ENCODE measurements at places on chromosomes 3 and 15.
A peak's percentile ranks its signal among the peaks of the same experiment; 100 is the strongest.

DNA sequence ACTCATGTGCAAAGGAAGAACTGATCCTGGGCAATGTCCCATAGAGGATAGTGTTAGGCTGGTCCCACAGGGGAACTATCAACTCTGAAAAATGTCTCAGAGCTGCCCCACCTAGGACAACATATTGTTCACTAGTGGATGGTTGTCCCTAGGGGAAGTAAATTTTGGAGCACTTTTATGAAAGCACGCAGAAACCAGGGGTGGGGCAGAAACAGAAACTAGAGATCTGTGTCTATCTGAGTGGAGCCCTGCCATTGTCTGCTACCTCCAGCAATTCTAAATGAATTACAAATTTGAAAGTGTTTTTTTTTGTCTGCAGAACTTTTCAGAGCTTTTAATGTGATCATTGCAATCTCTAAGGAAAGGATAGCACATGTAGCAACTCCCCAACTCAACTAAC is 357.1 kb upstream of the PROK2 start:
- no peak overlapping the region for H3K27ac ChIP-seq
- no peak overlapping the region for H3K4me3 ChIP-seq
- no peaks in the 10 kb centered on the region for H3K27me3 ChIP-seq
- H3K4me1 ChIP-seq = no peaks in the 10 kb centered on the region

GRCh38 chr3:48469046-48469915 is 22.7 kb downstream of the ATRIP start:
- H3K36me3 ChIP-seq = peaks cover 41% of the 10 kb centered on the region
- H3K27me3 ChIP-seq = no peaks in the 10 kb centered on the region
- H3K4me3 ChIP-seq = no peak overlapping the region
- no peak for DNase-seq
- peaks cover 21% of the 10 kb centered on the region for H3K4me1 ChIP-seq
- no peak overlapping the region for H3K27ac ChIP-seq

DNA sequence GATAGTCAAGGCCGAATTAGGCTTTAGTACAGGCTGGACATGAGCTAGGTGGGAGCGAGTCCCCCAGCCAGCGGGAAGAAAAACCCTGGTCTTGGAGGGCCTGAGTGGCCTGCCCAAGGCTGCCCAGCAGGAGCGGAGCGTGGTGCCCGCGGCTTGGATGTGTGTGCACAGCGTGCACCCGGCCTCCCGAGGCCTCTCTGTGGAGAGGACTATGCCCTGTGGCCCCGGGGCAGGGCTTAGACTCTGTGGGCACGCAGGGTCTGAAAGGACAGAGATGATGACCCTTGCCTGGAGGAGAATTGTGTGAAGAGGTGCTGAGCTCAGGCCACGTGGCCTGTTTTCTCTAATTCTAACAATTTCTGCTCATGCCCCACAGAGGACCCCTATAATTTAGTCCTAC is 124.6 kb upstream of the IQSEC1 start:
- DNase-seq = no peak
- H3K36me3 ChIP-seq = no peaks in the 10 kb centered on the region
- peaks cover 13% of the 10 kb centered on the region for H3K4me1 ChIP-seq
- H3K4me3 ChIP-seq = no peak overlapping the region
- H3K27me3 ChIP-seq = no peaks in the 10 kb centered on the region

- H3K27ac ChIP-seq = no peak overlapping the region
- H3K4me3 ChIP-seq = no peak overlapping the region
- no peaks in the 10 kb centered on the region for H3K27me3 ChIP-seq
- no peaks in the 10 kb centered on the region for H3K36me3 ChIP-seq
- DNase-seq = no peak
Observed at GRCh38 chr3:41307065-41307464, 107.8 kb downstream of the CTNNB1 start.

- H3K27me3 ChIP-seq = no peaks in the 10 kb centered on the region
- H3K36me3 ChIP-seq = peaks cover 94% of the 10 kb centered on the region
- no peak overlapping the region for H3K4me3 ChIP-seq
- peak overlapping the region; percentile 97 for H3K27ac ChIP-seq
Observed at GRCh38 chr3:134364061-134364935, 9.9 kb downstream of the AMOTL2 start.

GRCh38 chr15:65829130-65829764 is 37.2 kb upstream of the DENND4A start:
- H3K4me1 ChIP-seq = no peaks in the 10 kb centered on the region
- no peak overlapping the region for H3K27ac ChIP-seq
- DNase-seq = peak; percentile 88
- no peaks in the 10 kb centered on the region for H3K36me3 ChIP-seq
- H3K27me3 ChIP-seq = no peaks in the 10 kb centered on the region

DNA sequence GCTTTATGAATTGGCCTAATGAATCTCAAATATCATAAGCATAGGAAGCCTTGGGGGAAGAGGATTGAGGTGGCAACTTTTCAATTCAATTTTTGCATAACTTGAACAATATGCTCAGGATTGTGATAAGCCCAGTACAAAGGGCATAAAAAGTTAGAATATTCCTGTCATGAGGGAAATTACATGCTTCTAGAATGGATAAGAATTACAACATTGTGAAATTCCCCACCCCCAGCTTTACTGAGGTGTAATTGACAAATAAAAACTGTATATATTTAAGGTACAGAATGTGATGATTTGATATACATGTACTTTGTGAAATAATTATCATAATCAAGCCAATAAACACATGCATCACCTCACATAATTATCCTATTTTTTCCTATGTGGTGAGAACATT is 132.6 kb upstream of the TNIK start:
- H3K27me3 ChIP-seq = no peaks in the 10 kb centered on the region
- no peaks in the 10 kb centered on the region for H3K36me3 ChIP-seq
- DNase-seq = no peak
- H3K4me3 ChIP-seq = no peak overlapping the region
- no peak overlapping the region for H3K27ac ChIP-seq

GRCh38 chr3:16447135-16447534 is 66.4 kb downstream of the RFTN1 start:
- no peak overlapping the region for H3K4me3 ChIP-seq
- DNase-seq = no peak
- H3K36me3 ChIP-seq = no peaks in the 10 kb centered on the region
- H3K4me1 ChIP-seq = no peaks in the 10 kb centered on the region
- H3K27me3 ChIP-seq = no peaks in the 10 kb centered on the region

DNA sequence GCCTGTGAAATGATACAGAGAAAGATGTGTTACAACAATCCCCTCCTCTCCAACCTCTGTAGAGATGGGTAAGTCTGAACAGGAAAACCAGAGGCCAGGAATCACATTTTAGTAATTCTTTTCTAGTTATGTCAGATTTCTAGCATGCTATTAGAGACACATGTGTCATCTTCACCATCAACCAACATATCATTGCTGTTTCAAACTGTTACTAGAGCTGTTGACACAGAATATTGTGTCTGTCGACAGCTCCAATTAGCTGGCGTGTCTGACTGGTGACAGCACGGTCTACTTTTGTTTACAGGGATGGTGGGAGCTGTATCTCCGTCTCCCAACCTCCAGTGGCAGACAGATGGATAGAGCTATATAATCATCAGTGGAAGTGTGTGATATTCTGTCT is 393.2 kb downstream of the SOX2 start:
- H3K27me3 ChIP-seq = no peaks in the 10 kb centered on the region
- H3K36me3 ChIP-seq = no peaks in the 10 kb centered on the region
- no peak for DNase-seq
- no peak overlapping the region for H3K27ac ChIP-seq
- H3K4me1 ChIP-seq = no peaks in the 10 kb centered on the region

- H3K36me3 ChIP-seq = peaks cover 19% of the 10 kb centered on the region
- no peak overlapping the region for H3K4me3 ChIP-seq
- no peak overlapping the region for H3K27ac ChIP-seq
Observed at GRCh38 chr15:40716165-40716564, 21.2 kb downstream of the RAD51 start.

- no peaks in the 10 kb centered on the region for H3K27me3 ChIP-seq
- peak; percentile 47 for DNase-seq
- H3K27ac ChIP-seq = no peak overlapping the region
Observed at GRCh38 chr3:140342668-140343067, 335.2 kb upstream of the TRIM42 start.

DNA sequence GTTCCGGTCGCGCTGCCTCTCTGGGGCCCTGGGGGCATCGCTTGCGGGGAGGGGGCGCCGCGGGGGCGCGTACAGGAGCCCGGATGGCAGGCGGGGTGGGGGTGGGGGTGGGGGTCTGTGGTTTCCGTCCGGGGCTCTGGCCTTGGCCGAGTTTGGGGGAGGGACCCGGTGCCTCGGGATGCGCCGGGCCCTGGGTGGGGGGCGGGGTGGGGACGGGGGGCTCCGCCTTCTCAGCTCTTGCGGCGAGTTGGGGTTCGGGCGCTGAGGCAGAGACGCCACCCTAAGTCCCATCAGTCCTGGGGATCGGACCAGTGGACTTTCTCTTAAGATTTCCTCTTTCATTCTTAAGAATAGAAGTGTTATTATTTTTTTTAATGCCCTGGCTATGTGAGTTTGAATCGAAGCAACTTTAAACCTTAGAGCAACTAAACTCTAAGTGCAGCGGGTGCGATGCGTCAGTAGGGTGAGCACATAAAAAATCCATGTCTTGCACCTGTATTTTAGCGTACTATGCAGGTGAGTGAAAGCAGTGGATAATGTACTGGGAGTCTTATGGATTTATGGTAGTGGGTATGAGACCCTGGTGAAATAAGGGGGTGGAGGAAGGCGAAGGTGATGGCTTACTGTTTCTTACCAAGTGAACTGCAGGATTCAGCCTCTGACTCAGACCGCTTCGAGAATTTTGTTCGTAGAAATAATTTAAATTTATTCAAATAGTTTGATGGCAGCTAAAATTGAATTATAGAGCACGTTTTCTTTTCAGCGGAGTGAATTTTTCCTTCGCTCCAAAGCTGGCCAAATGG is 762 bp downstream of the CTNNB1 start:
- H3K36me3 ChIP-seq = no peaks in the 10 kb centered on the region
- H3K4me3 ChIP-seq = peak overlapping the region; percentile 97
- peak overlapping the region; percentile 96 for H3K27ac ChIP-seq
- no peaks in the 10 kb centered on the region for H3K27me3 ChIP-seq
- peak; percentile 61 for DNase-seq
- H3K4me1 ChIP-seq = peaks cover 5% of the 10 kb centered on the region

DNA sequence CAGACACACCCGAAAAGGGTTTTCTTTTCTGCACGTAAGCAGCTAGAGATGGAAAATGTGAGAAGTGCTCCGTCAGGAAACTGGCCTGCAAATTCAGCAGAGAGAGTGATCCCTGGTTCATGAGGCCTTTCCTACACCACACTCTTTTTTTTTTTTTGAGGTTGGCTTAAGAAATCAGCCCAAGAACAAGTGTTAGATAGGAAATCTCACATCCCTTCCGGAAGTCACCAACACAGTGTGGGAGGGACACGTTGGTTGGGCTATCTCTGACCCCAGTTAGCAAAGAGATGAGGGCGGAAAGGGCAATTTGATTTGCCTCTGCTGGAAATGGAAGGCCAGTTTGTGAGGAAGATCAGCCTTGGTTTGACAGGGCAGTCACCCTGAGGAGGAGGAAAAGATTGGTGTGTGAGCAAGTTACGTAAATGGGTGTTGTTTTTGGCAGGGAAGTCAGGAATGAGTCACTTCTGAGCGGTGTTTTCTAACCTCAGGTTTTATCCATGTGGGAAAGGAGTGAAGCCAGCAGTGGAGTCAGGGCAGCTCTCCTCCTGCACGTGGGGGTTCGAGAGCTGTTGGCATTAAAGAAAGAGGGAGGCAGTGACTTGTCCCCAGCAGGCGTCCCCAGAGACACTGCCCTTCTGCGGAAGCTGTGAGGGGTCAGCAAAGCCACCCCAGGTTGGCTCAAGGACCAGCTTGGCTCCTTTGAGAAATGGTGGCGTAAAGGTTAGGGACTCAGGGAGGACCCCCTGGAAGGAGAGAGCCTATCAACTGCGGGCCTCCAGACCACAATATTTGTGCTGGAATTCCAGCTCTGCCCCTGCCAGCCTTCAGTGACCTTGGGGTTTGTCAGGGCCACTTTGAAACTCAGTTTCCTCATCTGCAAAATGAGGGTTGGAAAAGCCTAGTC is 237.6 kb upstream of the BHLHE40 start:
- no peak overlapping the region for H3K27ac ChIP-seq
- no peak overlapping the region for H3K4me3 ChIP-seq
- no peaks in the 10 kb centered on the region for H3K27me3 ChIP-seq
- peaks cover 5% of the 10 kb centered on the region for H3K4me1 ChIP-seq
- no peaks in the 10 kb centered on the region for H3K36me3 ChIP-seq

- H3K36me3 ChIP-seq = no peaks in the 10 kb centered on the region
- no peak overlapping the region for H3K27ac ChIP-seq
- peak; percentile 61 for DNase-seq
Observed at GRCh38 chr3:38595393-38595792, 54.1 kb downstream of the SCN5A start.

DNA sequence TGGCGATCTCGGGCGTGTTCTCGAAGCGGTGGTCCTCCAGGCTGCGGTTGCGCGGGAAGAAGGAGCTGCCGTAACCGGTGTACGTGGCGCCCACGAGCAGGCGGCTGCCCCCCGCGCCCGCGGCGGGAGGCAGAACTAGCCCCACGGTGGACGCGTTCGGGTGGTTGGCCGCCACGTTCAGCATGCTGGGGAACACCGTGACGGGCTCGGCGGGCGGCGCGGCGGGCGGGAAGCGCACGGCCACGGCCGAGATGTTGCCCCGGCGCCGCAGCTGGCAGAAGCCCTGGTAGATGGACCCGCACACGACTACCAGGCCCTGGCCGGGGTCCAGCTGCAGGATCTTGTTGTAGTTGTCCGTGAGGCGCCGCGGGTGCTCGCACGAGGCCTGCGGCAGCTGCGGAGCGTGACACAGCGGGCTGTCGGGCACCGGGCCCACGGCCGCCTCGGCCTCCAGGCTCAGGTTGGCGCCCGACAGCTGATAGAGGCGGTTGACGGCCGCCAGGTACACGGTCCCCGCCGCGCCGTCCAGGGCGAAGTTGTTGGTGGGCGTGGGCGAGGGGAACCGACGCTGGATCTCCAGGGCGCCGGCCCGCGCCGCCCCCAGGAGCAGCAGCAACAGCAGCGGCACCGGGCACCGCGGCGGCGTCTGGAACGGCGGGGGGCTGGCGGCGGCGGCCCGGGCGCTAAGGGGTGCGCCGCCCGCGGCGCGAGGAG is 397 bp downstream of the PLXND1 start:
- no peak for DNase-seq
- peaks cover 2% of the 10 kb centered on the region for H3K36me3 ChIP-seq
- H3K27me3 ChIP-seq = no peaks in the 10 kb centered on the region
- peak overlapping the region; percentile 79 for H3K27ac ChIP-seq

GRCh38 chr3:128326051-128326823 is 140.5 kb downstream of the DNAJB8 start:
- H3K4me3 ChIP-seq = no peak overlapping the region
- no peak for DNase-seq
- no peaks in the 10 kb centered on the region for H3K27me3 ChIP-seq
- no peak overlapping the region for H3K27ac ChIP-seq
- H3K4me1 ChIP-seq = peaks cover 6% of the 10 kb centered on the region
- H3K36me3 ChIP-seq = no peaks in the 10 kb centered on the region

DNA sequence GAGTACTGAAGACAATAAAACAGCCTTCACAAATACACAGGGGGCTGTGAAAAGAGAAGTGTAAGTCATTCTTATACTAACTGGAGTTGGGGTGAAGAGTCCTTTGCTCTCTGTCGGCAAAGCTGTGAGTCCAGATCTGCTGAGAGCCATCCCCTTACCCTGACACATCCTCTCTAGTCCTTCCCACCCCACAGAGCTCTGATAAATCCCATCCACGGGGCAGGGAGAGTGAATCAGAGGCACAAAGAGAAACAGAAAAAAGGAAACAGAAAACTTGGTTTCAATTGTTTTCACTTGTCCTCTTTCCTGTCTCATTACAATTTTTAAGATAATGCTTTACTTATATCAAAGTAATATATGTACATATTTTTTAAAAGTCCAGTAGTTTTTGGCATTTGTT is 18.2 kb upstream of the ZNF639 start:
- no peak for DNase-seq
- H3K36me3 ChIP-seq = no peaks in the 10 kb centered on the region
- no peaks in the 10 kb centered on the region for H3K27me3 ChIP-seq
- H3K27ac ChIP-seq = no peak overlapping the region

All from trophoblast cell (in vitro differentiated cells and primary cell).